ENCODE measurements at places on chromosomes 6 and 20.

DNA sequence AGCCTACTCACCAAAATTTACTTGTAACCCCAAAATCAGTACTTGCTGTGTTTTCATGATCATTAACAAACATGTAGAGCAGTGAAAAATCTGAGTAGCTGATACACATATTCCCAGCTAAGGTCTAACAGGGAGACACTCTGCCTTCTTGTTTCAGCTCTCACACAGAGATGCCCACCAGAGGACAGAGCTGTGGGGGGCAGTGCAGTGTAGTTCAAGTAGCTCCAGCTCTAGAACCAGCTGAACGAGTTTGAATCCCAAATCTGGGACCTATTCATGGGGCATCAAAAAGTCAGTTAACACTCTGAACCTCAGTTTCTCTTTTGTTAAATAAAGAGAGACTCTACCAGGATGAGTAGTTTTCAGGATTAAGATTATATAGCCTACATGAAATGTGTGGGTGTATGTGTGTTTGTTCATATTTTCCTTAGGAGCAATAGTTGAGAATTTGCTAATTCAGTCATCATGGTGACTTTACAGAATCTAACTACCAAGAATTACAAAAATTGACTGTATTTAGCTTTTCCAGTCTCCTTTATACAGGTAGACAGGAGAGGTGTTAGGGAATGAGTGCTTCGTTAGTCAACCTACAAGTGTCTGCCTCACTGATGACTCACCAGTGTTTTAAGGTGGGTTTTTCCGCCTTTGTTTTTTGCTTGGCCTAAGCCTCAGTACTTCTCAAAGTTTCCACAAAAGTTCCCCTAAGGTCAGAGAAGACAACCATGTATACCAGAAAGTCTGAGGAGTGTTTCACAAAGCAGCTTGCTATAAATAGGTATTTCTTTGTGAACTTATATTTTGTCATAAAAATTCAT, 164.0 kb upstream of the RUNX2 start:
- DNase-seq, result peak; percentile 37

- DNase-seq, result no peak
Measured at GRCh38 chr6:97919631-97920030, 636.6 kb upstream of the MMS22L start.

DNA sequence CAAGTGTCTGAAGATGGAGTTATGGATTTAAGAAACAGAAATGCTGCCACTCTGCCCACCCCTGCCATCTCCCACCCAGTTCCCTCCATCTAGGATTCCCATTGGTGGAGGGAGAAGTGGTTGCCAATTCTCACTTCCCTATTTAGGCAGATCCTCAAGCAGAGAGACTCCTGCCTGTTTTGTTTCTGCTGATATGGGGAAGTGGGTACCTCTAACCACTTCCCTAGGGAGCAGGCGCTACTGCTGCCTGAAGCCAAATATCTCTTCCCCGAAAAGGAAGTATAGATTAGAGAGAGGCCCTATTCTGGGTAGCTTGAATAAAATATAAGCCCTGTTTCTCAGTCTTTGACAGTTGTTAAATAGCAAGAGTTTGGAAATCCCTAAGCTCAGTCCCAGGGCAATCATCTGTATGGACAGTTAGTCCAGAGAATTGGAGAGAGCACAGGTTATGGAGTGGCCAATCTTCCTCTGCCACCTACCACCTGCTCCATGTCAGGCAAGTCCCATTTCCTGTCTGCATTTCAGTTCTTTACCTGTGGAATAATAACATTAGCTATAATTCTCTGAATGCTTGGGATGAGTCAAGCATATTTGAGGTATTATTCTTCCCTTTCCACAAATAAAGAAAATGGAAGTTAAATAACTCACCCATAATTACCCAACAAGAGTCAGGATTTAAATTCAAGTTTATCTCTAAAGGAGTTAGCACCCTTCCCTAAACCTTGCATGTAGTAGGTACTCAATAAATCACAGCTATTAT, 2.6 kb upstream of the ADGB start:
- no peak for DNase-seq

- DNase-seq, result no peak
Measured at GRCh38 chr20:9363673-9364072, 150.7 kb upstream of the LAMP5 start.

DNA sequence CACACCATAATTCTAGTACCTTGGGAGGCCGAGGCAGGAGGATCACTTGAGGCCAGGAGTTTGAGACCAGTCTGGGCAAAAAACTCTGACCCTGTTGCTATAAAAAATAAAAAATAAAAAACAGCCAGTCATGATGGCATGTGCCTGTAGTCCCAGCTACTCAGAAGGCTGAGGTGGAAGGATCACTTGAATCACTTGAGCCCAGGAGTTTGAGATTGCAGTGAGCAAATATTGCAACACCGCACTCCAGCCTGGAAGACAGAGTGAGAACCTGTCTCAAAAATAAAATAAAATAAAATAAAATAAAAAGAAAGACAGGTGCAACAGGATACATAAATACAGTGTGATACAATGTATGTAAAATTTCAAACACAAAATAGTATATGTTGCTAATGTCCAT, 154.5 kb downstream of the OTOR start:
- no peak for DNase-seq

DNA sequence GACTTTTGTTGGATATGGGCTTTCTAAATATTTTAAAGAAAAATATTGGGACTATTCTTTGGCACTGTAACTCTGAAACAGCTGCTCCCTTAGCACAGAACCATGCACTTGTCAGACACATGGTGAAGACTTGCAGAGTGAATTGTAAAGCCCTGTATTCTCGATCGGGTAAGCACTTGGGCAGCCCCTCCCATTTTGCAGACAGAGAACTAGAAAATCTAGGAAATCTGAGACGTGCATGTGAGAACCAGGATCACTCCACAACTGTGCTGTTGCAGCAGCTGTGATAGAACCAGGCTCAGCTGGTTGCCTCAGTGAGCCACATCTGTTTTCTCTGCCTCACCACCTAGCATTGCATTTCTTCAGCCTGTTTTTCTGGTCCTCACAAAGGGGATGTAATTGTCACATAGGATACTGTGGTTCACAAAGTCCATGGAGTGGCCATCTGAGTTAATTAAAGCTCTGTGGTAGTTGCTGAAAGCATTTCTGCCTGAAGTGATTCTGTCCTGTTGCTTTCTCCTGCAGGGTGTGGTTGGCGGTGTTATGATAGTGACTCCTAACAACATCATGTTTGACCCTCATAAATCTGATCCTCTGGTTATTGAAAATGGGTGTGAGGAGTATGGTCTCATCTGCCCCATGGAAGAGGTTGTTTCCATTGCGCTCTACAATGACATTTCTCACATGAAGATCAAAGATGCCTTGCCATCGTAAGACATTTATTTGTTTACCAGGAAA, 71.8 kb upstream of the HINT3 start:
- no peak for DNase-seq

DNA sequence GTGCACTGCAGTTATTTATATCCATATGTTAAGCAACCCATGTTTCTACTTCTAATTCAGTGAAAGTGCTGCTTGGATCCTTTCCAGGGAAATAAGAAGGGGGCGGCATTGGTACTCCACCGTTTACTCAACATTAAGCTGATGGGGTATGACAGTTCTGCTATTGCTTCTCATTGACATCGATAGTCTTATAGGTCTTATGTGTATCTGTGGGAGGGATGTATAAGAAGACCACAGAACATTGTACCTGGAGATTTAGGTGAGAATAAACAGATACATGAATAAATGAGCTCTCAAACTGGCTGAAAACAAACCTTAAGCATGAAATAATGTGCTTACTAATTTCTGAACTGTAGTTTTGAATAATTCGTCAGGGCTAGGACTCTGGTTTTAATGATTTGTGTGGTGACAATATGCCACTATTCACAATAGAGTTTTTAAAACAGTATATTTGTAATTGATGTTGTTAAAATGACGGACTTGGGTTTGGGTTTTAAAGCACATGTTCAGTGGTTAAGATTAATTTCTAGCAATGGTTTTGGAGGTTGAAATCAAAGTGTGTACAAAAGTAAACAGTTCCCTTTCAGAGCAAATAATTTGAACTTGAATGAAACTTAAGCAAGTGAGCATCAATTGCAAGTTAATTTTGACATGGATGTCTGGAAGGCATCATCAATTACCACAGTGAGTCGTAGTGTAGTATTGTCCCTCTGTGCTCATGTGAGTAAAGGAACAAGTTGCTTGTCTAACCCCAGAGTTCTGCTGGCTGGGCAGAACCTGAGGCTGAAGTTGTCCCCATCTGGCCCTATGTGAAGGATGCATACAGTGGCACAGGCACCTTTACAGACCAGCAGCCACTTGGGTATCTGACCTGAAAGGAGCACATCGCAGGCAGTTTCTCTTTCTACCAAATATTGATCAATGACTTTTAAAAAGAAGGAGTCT, 84.7 kb upstream of the SUPT3H start:
- no peak for DNase-seq

Measured in stimulated activated CD4-positive, alpha-beta T cell treated with anti-CD3 and anti-CD28 coated beads, Interleukin-1b, Interleukin-23, amount 100 ng/mL, for 4 hours (primary cell).